Right ventricle myocardium inferior (tissue), 1 donor: ENCODE measurements at places on chromosomes 5 and 9.

DNA sequence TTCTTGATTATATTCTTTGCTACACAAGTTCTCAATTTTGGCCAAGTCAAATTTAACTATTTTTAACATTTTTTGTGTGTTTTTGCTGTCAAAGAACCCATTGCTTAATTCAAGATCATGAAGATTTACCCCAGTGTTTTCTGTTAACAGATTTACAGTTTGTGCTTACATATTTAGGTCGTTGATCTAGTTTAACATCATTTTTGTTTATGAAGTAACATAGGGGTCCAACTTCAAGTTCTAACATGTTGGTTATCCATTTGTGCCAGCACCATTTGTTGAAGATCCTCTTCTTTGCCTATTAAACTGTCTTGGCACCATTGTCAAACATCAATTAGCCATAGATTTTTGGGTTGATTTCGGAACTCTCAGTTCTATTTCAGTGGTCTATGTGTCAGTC is 71.0 kb downstream of the CCDC192 start:
- DNase-seq: no peak

- no peak for DNase-seq
These were observed 361.8 kb downstream of the KDM4C start for GRCh38 chr9:7119612-7120011.

GRCh38 chr5:105475401-105475800 is 1912.8 kb upstream of the NUDT12 start:
- DNase-seq: no peak

DNA sequence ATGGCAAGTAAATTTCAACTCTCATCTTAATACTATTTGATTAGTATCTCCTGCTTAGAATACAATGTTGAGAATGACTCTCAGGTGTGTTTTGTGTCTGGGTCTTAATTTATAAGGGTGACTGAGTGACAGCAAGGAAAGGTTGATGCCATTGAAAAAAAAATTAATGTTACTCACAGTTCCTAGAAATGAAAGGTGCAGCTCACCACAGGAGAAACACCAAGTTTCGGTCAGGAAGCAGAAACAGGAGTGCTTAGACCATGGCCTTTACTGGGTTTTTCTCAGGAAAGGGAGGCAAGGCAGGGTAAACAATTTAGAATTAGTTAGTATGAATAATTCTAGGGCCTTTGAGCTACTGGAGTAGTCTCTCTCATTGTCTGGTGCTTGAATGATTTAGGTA is 159.2 kb upstream of the C9orf72 start:
- no peak for DNase-seq
